NCI-H446 (cell line): ENCODE measurements at places on chromosomes 16 and 17.
A peak's percentile ranks its signal among the peaks of the same experiment; 100 is the strongest.

DNA sequence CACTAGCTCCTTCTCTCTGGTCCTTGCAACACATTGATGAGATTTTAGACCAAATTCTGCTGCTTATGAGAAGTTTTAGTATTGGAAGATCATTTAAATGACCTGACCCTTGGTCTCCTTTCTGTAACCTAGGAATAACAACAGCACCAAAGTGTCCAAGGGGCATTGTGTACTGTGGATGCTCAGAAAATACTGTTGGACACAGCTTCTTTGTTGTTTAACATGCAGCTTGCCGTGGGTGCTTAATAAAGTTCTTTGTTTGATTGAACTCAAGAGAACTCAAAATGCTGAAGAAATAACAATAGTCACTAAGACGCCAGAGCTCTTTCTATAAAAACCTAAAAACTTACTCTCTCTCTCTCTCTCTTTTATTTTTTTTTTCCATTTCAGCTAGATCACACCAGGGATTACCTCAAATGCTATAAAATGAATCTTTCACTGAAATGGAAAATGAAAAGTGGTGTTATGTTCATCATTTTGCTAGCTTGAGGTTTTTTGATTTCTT, 548.9 kb upstream of the CDH8 start:
- DNase-seq, result no peak

GRCh38 chr16:53789137-53789536, 85.2 kb downstream of the FTO start:
- DNase-seq, result no peak

GRCh38 chr16:81590714-81591544, 146.3 kb downstream of the CMIP start:
- no peak for DNase-seq

- no peak for DNase-seq
These were observed 3.7 kb downstream of the DLX4 start for GRCh38 chr17:49972486-49973270.

DNA sequence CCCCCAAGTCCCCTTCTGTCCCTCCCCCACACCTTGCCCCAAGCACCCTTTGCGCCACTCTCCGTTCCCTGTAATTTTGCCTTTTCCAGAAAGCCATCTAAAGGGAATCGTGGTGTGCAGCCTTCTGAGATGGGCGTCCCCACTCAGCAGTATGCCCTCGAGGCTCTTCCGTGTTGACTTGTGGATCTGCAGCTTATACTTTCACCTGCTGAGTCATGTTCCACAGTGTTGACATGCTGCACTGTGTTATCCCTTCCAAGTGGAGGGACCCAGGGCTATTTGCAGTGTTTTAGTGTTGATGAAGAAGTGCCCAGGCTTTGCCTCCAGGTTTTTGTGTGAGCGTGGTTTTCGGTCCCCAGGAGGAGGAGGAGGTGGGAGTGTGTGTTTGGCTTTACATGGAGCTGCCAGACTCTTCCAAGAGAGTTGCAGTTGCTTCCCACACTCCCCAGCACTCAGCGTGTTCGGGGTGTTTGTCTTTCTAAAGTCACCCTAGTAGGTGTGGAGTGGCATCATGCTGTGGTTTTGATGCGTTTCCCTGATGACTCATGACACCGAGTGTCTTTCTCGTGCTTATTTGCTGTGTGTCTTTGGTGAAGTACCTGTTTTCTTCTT, 32.1 kb upstream of the JPT2 start:
- DNase-seq, result no peak

- no peak for DNase-seq
These were observed 224.2 kb downstream of the PARN start for GRCh38 chr16:14405611-14406537.

GRCh38 chr17:49290690-49291359, 60.2 kb upstream of the PHOSPHO1 start:
- DNase-seq, result peak; percentile 19

GRCh38 chr16:14301169-14302030, 230.3 kb downstream of the MRTFB start:
- no peak for DNase-seq

GRCh38 chr16:11681556-11681955, 13.3 kb downstream of the SNN start:
- DNase-seq, result no peak

DNA sequence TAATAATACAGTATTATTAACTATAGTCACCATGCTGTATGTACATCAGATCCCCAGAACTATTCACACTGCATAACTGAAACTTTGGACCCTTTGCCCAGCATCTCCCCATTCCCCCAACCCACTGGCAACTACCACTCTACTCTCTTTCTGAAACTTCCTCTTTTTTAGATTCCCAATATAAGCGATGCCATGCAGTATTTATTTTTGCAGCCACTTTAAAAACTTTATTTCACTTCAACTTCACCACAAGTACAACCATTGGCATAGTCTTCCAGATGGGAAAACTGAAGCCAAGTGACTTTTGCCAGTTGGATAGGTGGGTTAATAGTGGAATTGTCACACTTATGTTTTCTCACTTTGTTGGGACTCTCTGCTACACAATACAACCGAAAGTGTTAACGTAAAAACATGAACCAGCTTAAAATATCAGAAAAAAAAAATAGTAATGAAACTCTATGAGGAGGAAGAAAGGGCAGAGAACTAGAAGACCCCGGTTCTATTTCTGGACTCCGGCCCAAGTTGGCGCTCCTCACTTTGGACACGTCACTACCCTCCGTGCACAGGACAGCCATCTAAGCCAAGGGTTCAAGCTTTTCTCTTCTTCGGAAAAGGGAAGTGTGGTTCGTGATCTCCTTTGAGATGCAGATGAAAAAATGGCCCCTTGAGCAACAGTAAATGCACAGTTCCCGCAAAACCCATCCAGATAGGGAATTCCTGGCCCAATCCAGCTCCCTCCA, 743 bp downstream of the SHCBP1 start:
- DNase-seq, result no peak

- no peak for DNase-seq
These were observed 844 bp downstream of the TAOK2 start for GRCh38 chr16:29974291-29975133.

- DNase-seq, result no peak
These were observed 2449.5 kb downstream of the TP53TG3F start for GRCh38 chr16:35908942-35909341.

DNA sequence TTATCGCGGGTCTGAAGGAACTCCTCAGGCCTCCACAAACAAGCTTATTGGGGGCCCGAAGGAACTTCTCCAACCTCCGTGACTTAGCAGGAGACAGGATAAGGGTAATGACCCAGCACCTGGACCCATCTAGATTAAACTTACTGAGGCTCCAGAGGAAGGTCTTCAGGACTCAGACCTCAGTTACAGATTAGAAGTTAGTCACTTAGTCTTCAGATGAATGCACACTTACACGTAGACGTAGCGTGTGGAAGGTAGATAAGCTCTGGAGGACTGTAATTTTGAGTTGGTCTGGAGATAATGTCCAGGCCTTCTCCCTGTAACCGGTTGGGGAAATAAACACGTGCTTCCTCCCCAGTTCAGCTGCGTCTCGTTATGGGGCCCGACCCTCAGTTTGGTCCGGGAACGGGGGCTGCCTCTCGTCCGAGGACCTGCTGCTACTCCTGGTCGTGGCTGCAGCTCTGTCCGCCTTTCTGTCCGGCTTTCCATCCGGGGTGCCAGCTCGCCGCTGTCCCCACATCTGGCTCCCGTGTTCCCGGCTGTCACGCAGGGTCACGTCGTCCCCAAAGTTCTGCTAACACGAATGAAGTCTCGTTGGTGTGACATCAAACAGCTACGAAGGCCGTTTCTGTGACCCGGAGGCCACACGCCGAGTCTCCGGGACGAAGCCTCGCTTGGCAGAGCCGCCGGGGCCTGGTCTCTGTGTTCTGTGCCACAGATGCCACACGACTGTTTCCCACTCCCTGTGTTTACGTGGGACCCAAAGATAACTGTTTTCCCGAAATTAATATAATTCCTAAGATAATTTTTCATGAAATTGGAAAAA, 11.8 kb upstream of the SECTM1 start:
- DNase-seq, result no peak

DNA sequence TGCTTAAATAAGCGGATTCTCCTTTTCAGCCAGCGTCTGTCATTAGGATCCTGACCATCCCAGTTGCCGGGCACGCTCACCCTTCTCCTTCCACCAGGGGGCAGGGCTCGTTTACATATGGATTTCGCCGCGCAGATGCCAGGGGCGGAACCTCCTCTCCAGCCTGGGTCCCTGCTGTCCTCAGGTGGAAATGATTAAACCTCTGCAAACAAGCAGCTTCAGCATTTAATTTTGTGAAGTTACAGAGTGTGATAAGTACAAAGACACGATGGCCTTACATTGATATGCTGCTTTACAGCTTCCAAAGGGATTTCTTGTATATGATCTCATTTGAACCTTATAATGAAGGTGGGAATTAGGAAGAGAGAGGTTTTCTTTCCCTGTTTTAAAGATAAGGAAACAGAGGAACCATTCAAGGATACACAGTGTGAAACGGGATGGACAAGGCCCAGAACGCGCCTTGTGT, 3.9 kb upstream of the KRT28 start:
- peak; percentile 69 for DNase-seq

- no peak for DNase-seq
These were observed 72.8 kb upstream of the MED9 start for GRCh38 chr17:17403899-17404576.

- DNase-seq, result peak; percentile 69
These were observed 74.5 kb upstream of the TNRC6C start for GRCh38 chr17:77884019-77884418.
